Cardiac fibroblast (primary cell): ENCODE measurements at places on chromosomes 6 and 20.

DNA sequence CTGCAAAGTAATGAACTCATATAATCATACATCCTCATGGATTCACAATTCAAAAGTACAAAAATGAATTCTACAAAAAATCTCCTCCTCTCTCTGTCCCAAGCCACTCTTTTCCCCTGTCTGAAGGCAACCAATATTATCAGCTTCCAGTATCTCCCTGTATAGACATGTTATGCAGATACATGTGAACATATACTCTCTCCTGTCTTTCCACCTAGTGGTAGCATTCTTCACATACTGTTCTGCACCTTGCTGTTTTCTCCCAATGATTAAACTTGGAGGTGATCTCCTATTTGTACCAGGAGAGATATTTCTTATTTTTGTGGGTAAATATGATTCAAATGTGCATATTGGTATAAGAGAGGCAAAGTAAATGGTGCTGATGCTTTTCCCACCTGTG, 416.4 kb downstream of the EPM2A start:
- no peak for DNase-seq

DNA sequence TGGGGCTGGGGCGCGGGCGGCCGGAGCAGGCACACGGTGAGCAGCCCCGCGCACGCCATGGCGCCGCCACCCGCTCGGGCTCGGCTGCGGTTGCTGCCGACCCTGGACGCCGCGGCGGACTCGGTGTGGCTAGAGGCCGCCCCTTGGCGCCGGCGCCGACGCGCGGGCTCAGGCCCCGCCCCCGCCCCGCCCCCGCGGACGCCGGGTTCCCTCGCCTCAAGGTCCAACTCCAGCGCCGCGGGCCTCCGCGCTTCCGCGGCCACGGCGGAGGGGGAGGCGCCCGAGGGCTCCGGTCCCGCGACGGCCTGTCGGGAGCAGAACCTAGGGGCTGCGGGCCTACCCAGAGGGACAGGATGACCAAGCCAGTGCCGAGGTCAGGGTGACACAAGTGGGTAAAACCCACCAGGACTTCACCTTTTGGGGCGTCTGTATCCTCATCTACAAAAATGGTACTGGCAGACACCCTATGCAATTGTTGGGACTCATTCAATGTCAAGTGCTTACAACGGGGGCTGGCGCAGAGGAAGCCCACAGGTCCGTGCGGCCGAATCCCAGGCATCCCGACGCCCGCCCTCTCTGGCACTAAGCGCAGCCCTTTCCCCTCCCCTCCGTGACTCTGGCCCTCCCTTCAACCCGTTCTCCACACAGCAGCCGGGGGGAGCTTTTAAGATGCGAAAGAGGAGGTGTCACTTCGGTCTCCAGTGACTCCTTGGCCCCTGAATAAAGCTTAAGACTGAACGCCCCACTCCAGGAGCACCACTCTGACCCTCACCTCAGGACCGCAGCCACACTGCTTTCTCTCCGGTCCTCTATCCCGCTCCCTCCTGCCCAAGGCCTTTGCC, at the start of gene NECAB3:
TSS of gene NECAB3 (minus strand) at position 135 of the 842 bp plus-strand sequence. CDS start at position 59, 76 bp downstream.
- DNase-seq = peak; percentile 77

DNA sequence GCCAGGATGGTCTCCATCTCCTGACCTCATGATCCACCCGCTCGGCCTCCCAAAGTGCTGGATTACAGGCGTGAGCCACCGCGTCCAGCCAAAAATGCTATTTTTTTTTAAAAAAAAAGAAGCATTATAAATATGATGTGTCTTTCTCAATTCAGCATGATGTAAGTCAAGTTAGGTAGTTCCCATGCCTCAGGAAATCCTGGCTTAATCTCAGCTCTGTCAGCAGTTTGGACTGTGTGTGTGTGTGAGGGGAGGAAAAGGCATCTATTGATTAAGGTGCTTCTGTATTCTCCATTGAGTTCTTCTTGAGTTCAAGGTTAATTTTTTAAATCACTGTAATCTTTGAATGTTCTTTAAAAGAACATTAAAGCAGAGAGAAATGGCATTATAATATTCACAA, 51.5 kb downstream of the GMDS start:
- peak; percentile 31 for DNase-seq

- DNase-seq = peak; percentile 53
Measured at GRCh38 chr20:46400828-46401477, 5.5 kb downstream of the ELMO2 start.

GRCh38 chr6:139115989-139116758, 18.7 kb upstream of the HECA start:
- no peak for DNase-seq

DNA sequence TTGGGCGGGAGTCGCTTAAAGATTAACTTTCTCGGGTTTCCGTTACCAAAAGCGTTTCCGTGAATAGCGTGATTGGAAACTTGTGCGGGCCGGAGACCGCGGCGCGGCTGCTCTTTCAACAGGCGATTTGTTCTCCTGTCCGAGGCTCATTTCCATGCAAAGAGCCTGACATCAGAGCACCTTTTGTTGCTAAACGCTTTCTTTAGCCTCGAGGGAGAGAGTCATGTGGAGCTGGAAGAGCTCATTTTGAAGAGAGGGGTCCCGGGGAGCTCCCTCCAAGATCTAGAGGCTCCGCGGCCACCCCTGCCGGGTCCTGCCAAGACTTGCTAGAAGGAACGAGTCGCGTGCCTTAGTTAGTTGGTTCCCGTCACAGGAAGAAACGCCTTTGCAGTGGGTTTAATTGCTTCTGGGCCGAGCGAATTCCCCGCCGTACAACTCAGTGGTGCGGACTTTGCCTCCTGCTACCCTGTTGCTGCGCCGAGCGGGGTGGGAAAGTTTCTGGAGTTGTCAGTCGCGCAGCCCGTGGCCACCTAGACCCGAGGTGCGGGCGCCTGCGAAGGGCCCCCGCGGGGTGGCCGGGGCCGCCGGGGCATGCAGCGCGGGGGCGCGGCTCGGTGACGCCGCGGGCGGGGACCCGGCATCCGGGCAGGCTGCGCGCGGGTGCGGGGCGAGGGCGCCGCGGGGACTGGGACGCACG, at the start of gene SASH1:
TSS of gene SASH1 (plus strand) at position 489 of the 697 bp plus-strand sequence. CDS start 230 bp downstream, outside the sequence.
- peak; percentile 86 for DNase-seq

GRCh38 chr6:47091886-47092668, 49.9 kb upstream of the ADGRF1 start:
- DNase-seq = no peak

GRCh38 chr6:170206851-170207431, 83.9 kb downstream of the DLL1 start:
- DNase-seq = no peak

GRCh38 chr20:44083220-44083933, 103.6 kb downstream of the JPH2 start:
- peak; percentile 36 for DNase-seq

DNA sequence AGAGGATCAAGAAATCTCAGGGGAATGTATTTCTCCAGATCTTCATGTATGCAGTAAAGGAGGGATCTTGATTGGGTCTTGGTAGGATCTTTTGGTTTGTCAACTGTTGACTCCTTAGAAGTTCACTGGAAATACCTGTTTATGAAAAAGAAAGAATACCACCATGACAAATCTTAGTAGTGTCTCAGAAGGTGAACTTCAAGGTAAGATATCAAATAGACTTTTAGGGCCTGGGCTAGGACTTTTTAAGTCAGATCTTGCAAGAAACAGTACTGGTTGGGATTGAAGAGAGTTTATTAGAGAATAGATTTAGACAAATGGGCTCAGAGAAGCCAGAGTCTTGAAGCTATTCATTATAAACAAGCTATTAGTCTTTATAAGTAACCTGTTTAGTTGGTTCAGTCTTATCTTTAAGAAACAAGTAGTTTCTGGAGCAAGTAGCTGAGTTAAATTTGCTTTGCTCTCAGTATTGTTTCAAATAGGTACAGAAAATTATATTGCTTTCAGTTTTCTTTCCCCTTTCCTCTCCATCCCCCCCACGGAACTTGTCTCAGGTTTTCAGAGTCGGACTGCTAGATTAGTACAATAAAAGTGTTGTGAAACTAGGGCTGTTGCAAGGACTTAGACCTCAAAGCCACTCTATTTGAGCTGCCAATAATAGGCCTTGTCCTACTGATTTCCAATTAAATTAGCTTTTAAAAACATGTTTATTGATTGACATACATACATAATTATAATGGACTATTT, 529.1 kb upstream of the CITED2 start:
- DNase-seq = no peak
